ENCODE measurements at places on chromosomes 3 and 15.
A peak's percentile ranks its signal among the peaks of the same experiment; 100 is the strongest.

GRCh38 chr3:4828279-4829030 is 150.8 kb upstream of the BHLHE40 start:
- DNase-seq, result no peak

- DNase-seq, result no peak
Observed at GRCh38 chr3:38487323-38487722, 8.8 kb upstream of the EXOG start.

DNA sequence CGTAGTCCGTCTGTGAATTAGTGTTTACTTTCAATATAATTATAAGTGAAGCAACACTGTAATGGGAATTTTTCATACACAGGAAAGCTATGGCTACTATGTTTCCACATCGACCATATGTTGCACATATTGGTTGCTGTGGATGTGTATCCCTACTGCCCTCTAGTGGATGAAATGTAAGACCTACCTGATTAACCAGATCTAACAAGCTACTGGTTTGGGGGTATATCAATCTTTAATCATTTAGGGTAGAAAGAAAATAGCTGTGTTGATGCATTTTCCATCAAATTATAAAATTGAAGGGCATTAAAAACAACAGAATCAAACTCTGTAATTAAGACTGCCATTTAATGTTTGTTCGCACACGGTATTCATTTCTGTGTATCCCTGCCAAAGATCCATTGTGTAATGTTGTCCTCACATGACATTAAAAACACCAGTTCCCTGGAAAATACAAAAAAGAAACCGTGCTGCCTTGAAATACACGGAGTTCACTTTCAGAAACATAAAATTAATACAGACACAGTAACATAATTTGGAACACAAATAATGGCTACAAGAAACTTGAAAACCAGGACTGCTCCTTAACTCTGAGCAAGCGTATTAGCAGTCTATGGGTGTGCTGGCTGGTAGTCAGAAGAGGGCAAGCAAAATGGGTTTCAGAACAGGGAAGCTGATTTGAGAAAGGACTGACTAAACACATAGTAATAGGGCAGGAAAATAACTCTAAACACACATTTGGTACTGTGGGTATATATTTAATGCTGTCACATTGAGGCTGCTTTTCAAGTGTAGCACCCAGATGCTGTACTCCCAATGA is 125.1 kb downstream of the TIGIT start:
- DNase-seq, result peak; percentile 89

DNA sequence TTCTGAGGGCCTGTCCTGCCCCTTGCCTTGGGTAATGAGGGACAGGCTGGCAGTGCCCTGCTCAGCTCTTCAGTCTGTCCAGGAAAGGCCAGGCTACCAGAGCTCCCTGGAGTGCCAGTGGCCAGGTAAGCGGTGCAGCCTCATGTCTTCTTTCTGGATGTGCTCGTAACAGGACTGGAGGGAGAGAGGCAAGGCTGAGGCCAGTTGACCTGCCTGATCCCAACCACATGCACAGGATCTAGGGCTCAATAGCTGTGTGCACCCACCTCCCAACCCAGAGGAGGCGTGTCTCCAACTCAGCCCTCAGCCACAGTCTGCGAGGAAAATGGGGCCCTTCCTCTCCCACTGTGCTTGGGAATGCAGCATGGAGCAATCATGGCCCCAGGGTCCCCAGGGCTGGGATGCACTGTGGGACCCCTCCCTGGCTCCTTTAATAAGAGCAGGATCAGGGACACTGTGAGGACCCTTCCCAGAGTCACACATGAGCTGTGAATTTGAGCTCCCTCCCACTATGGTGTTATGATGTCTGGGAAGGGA is 22.5 kb downstream of the ALS2CL start:
- DNase-seq, result no peak

GRCh38 chr15:100429116-100429728 is 87.4 kb upstream of the ADAMTS17 start:
- no peak for DNase-seq

GRCh38 chr3:31095255-31095654 is 200.8 kb upstream of the GADL1 start:
- no peak for DNase-seq

GRCh38 chr3:60760145-60760544 is 491.1 kb downstream of the FHIT start:
- DNase-seq, result no peak

All from A673 (cell line).